Vagina (tissue), 2 donors: ENCODE measurements at places on chromosomes 12 and 14. TPM values are rescaled to one million over a fixed set of nuclear protein-coding genes. Genes with fewer than 3 reads are reported as not detected.

- DNase-seq = no peak
- no peaks in the 10 kb centered on the region for H3K27me3 ChIP-seq
- peaks cover 30% of the 10 kb centered on the region for H3K36me3 ChIP-seq
- H3K27ac ChIP-seq = no peak overlapping the region
- peaks cover 9% of the 10 kb centered on the region for H3K4me1 ChIP-seq
Measured at GRCh38 chr14:103910984-103911383, 17.3 kb upstream of the TDRD9 start.

DNA sequence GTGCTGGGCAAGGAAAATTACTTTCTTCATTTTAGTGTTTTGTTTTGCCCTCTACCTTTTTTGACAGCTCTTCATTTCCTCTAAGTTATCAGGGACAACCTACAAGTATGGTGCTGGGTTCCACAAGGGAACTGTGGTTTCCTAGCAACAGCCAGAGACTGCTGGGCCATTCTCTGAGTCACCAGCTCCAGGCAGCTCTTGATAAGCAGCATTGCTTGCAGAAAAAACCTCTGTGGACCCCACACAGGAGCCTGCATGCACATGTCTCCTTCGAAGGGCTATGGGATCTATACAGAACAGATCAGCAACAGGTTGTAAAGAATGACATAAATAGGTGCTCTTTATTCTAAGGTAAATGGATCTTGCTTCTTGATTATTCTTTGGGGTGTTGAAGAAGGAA, 81.0 kb upstream of the CCDC196 start:
- DNase-seq = no peak
- H3K27me3 ChIP-seq = no peaks in the 10 kb centered on the region
- H3K27ac ChIP-seq = no peak overlapping the region
- no peaks in the 10 kb centered on the region for H3K4me1 ChIP-seq
- H3K4me3 ChIP-seq = no peak overlapping the region

GRCh38 chr14:73877790-73878189, 8.9 kb upstream of the ZNF410 start:
- H3K4me3 ChIP-seq = no peak overlapping the region
- H3K27me3 ChIP-seq = no peaks in the 10 kb centered on the region
- no peaks in the 10 kb centered on the region for H3K4me1 ChIP-seq
- H3K27ac ChIP-seq = no peak overlapping the region
- DNase-seq = no peak

DNA sequence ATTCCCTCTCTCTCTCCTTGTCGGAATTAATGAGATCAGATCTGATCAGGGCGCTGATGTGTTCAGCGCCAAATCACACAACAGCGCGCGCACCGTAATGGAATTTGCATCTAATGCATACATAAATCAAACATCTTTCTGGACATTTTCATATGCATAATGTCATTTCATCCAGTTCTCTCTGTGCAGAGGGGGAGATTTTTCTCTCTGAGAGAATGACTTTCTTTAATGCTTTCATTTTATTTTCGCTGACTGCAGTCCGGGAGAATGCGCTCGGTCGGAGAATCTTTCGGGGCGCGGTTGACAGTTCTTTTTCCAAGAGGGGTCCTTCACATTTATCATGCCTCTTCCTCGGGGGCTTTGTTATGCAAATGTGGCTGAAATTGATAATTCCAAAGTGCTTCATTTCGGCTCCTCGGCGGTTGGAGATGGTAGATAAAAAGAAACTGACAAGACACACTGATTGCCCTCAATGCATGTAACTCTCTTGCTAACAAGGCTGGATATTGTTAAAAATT, 615.9 kb downstream of the VRK1 start:
- H3K4me1 ChIP-seq = no peaks in the 10 kb centered on the region
- no peak overlapping the region for H3K27ac ChIP-seq
- H3K36me3 ChIP-seq = no peaks in the 10 kb centered on the region

- H3K4me1 ChIP-seq = no peaks in the 10 kb centered on the region
- H3K4me3 ChIP-seq = no peak overlapping the region
- H3K27ac ChIP-seq = no peak overlapping the region
- H3K27me3 ChIP-seq = no peaks in the 10 kb centered on the region
Measured at GRCh38 chr12:53714004-53714403, 13.2 kb downstream of the CALCOCO1 start.

GRCh38 chr12:57580466-57580795, 10.6 kb upstream of the PIP4K2C start:
- H3K27ac ChIP-seq = no peak overlapping the region
- H3K27me3 ChIP-seq = no peaks in the 10 kb centered on the region
- H3K36me3 ChIP-seq = no peaks in the 10 kb centered on the region
- H3K4me3 ChIP-seq = no peak overlapping the region
- H3K4me1 ChIP-seq = no peaks in the 10 kb centered on the region

The TMEM229B gene
- 9.8 TPM for total RNA-seq

DNA sequence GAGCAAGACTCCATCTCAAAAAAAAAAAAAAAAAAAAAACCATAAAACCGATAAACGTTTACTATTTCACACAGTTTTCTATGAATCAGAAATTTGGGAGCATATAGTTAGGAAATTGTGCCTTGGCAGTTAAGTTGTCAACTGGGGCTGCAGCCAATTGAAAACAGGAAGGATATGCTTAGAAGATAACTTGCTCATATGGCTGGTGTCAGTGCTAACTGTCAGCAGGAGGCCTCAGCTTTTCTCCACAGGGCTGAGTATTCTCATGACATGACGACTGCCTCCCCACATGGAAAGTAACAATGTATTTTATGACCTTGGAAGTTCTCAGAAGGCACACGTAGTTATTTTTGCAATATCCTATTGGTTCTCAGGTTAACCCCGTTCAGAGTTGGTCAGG, 29.6 kb upstream of the OR5AU1 start:
- no peak overlapping the region for H3K4me3 ChIP-seq
- no peaks in the 10 kb centered on the region for H3K36me3 ChIP-seq
- H3K27me3 ChIP-seq = no peaks in the 10 kb centered on the region
- no peaks in the 10 kb centered on the region for H3K4me1 ChIP-seq

GRCh38 chr12:121494093-121494787, 86.6 kb downstream of the KDM2B start:
- H3K27ac ChIP-seq = no peak overlapping the region
- no peaks in the 10 kb centered on the region for H3K4me1 ChIP-seq
- H3K36me3 ChIP-seq = no peaks in the 10 kb centered on the region
- H3K27me3 ChIP-seq = no peaks in the 10 kb centered on the region
- H3K4me3 ChIP-seq = no peak overlapping the region

- no peaks in the 10 kb centered on the region for H3K27me3 ChIP-seq
- no peak for DNase-seq
- H3K27ac ChIP-seq = no peak overlapping the region
- no peak overlapping the region for H3K4me3 ChIP-seq
- H3K4me1 ChIP-seq = peaks cover 5% of the 10 kb centered on the region
Measured at GRCh38 chr14:105368426-105368825, 29.9 kb upstream of the TEX22 start.

DNA sequence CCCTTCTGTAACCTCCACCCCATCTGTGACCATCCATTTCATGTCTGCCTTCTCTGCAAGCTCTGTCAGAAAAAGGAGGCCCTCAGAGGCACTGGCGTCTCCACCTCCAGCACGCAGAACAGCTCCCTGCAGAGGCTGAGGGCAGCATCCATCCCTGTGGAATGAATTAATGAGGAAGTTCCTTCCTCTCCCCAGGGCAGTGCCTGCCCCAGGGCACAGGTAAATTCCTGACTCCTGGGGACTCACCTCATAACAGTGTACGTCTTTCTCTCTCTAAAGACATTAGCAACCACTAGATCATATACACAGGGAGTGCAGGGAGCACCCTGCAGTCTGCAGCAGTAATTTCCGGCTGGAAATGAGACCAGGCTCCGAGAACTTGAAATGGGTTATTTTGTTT, 155.0 kb upstream of the TMEM132C start:
- no peaks in the 10 kb centered on the region for H3K36me3 ChIP-seq
- H3K4me1 ChIP-seq = no peaks in the 10 kb centered on the region
- no peak overlapping the region for H3K4me3 ChIP-seq
- no peak overlapping the region for H3K27ac ChIP-seq

DNA sequence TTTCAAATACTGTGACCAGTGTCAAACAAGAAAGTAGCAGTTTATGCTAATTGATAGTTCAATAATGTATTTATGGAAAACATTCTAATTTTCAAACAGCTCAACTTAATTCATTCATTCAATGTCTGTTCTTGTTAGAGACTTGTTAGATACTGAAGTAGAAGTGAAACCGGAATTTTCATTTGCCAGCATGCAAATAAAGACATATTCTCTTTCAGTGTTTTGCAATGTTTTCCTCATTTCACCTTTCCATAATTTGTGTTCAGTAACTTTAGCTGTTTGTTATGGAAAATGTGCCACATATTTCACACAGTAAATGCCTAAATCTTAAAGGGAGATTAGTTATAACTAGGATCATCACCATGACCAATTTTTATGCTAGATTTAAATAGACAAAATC, 21.2 kb downstream of the TAS2R50 start:
- H3K36me3 ChIP-seq = no peaks in the 10 kb centered on the region
- H3K27ac ChIP-seq = no peak overlapping the region
- H3K4me1 ChIP-seq = peaks cover 10% of the 10 kb centered on the region
- H3K27me3 ChIP-seq = no peaks in the 10 kb centered on the region
- no peak overlapping the region for H3K4me3 ChIP-seq

GRCh38 chr12:57732726-57733593, 5.6 kb downstream of the AGAP2 start:
- H3K4me1 ChIP-seq = peaks cover 24% of the 10 kb centered on the region
- H3K27me3 ChIP-seq = peaks cover 6% of the 10 kb centered on the region
- H3K4me3 ChIP-seq = no peak overlapping the region
- no peak for DNase-seq

DNA sequence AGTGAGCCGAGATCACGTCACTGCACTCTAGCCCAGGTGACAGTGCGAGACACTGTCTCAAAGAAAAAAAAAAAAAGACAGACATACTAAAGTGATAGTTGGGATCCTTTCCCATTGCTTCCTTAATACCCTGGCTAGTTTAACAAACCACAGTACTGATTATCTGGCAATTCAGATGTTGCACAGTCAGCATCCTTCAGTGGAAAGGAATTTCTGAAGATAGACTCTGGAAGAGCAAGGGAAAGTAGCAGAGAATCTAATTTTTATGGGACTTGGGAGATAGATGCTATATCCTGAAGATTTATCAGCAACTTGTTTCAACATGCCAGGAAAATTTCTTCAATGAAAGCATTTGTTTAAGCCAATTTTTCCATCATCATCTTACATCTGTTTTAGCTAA, 6.5 kb upstream of the PPFIBP1 start:
- no peaks in the 10 kb centered on the region for H3K36me3 ChIP-seq
- no peak overlapping the region for H3K27ac ChIP-seq
- no peak for DNase-seq

The CISTR gene
- total RNA-seq = not detected

GRCh38 chr14:22046063-22046462, 372.4 kb upstream of the OR4E1 start:
- no peak overlapping the region for H3K27ac ChIP-seq
- no peaks in the 10 kb centered on the region for H3K36me3 ChIP-seq
- no peaks in the 10 kb centered on the region for H3K4me1 ChIP-seq
- no peak for DNase-seq

DNA sequence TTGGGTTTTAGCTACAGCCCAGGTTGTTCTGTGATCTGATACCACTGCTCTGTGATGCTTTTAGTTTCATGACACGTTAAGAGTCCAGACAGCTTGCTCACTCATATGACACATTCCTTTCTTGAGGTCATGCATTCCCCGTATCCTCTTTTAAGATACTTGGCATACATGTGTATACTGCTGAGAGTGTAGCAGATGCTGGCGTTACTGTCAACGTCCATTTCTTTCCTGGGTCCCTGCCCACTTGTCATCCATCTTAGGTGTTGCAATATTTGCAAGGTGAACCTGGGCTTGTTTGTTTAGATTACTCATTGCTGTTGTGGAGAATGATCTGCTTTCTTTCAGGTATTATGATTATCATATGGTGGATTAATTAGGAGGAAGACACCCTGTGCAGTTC, 9.1 kb upstream of the EMP1 start:
- no peaks in the 10 kb centered on the region for H3K27me3 ChIP-seq
- no peak overlapping the region for H3K27ac ChIP-seq
- no peak overlapping the region for H3K4me3 ChIP-seq
- DNase-seq = no peak

The ADCY6 gene
- 30.0 TPM for total RNA-seq

DNA sequence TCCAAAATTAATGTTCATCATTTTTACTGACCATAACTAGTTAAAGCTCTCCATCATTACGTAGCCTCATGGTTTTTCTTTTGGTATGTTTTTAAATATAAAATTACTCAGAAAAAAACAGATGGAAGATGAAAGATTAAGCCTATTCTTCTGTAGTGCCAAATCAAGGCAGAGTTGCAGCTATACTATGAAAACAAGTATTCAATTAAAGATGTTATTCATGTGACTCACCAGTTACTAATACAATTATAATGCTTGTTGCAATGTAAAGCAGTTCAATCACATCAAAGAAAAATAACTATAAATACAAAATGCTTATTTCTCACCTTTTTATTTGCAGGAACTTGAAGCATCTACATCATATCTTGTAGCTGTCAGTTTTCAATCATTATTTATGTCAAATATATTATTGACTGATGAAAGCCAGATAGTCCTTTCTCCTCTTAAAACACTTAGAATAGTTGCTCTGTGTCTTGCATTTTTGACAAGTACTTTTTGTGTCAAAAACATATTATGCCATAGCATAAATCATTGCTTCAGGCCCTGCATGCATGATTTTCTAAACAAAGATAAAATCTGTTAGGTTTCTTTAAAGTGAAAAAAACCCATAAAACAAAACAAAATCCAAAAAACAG, 36.0 kb upstream of the TRHDE start:
- H3K27me3 ChIP-seq = no peaks in the 10 kb centered on the region
- H3K27ac ChIP-seq = no peak overlapping the region

The ZDHHC22 gene
- not detected for total RNA-seq

DNA sequence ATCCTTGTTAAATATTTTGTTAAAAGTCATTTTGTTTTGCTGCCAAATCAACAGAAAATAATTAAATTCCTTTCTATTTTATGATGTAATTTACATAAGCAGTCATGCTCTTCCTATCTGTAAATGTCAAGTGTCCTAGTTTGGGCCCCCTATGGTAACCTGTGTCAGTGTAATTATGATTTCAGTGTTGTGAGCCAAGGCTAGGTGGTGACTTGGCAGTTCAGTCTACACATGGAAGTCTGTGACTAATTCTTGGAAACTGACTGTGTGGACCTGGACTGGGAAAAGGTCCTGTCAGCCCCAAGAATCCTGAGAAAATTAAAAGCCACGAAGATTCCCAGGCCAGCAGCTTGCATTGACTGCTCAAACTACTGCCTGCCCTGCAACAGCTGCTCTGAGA, 371.0 kb downstream of the FUT8 start:
- no peaks in the 10 kb centered on the region for H3K4me1 ChIP-seq
- no peaks in the 10 kb centered on the region for H3K36me3 ChIP-seq
- no peaks in the 10 kb centered on the region for H3K27me3 ChIP-seq
- H3K4me3 ChIP-seq = no peak overlapping the region
- no peak overlapping the region for H3K27ac ChIP-seq

GRCh38 chr14:72084935-72085334, 152.7 kb downstream of the RGS6 start:
- H3K36me3 ChIP-seq = no peaks in the 10 kb centered on the region
- no peak overlapping the region for H3K27ac ChIP-seq
- no peaks in the 10 kb centered on the region for H3K27me3 ChIP-seq
- no peaks in the 10 kb centered on the region for H3K4me1 ChIP-seq
- DNase-seq = no peak

The ACOT4 gene
- total RNA-seq = 0.49 TPM

The KRT78 gene
- total RNA-seq = 89.1 TPM

The VPS33A gene
- total RNA-seq = 11.0 TPM

GRCh38 chr14:67357186-67357968, 2.2 kb downstream of the ATP6V1D start:
- H3K4me1 ChIP-seq = peaks cover 63% of the 10 kb centered on the region
- H3K27me3 ChIP-seq = no peaks in the 10 kb centered on the region
- no peak overlapping the region for H3K27ac ChIP-seq
- H3K4me3 ChIP-seq = no peak overlapping the region
- H3K36me3 ChIP-seq = no peaks in the 10 kb centered on the region
- DNase-seq = no peak
